Activated naive CD8-positive, alpha-beta T cell treated with anti-CD3 and anti-CD28 coated beads for 36 hours (primary cell): ENCODE measurements at places on chromosomes 3 and 15. TPM values are rescaled to one million over a fixed set of nuclear protein-coding genes. Genes with fewer than 3 reads are reported as not detected.

SLC12A1 gene
- total RNA-seq: not detected

PRSS50 gene
- total RNA-seq: not detected

FAIM gene
- total RNA-seq: 7.9 TPM

FBXO22 gene
- 49.5 TPM for total RNA-seq

TBC1D2B gene
- 44.1 TPM for total RNA-seq

EXD1 gene
- total RNA-seq: not detected
